Glutamatergic neuron (in vitro differentiated cells): ENCODE measurements at places on chromosomes 3 and 15. TPM values are rescaled to one million over a fixed set of nuclear protein-coding genes. Genes with fewer than 3 reads are reported as not detected.

The ACTR8 gene
- 59.4 TPM for total RNA-seq

The FAM81A gene
- not detected for total RNA-seq

The LMAN1L gene
- total RNA-seq, result not detected

The P3H2 gene
- 28.6 TPM for total RNA-seq
